ENCODE measurements at places on chromosomes 1 and 21.

- DNase-seq: peak; percentile 37
Measured at GRCh38 chr1:155062151-155062686, 1.3 kb upstream of the EFNA4 start.

DNA sequence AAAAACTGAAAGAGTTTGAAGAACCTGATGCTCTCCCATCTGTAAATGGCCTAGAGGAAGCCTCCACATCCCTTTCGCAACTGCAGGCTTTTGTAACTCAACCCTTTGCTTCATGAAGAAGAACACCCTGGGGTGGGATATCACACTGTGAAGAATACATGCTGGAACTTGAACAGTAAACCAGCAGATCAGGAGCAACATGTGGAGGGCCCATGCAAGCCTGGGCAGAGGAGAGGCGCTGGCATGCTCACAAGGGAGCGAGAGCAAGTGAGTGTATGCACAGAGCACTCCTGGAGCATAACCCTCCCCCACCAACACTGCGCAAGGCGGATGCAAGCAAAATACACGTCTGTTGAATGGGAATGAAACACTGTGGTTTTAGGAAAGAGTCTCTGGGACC lies 24.6 kb upstream of the SPAG17 start:
- DNase-seq: no peak

GRCh38 chr1:112359961-112360767 lies 35.9 kb upstream of the CTTNBP2NL start:
- no peak for DNase-seq

- no peak for DNase-seq
Measured at GRCh38 chr1:99860703-99861102, 10.5 kb downstream of the AGL start.

GRCh38 chr1:156270314-156270713 lies 12.3 kb downstream of the SMG5 start:
- no peak for DNase-seq

- no peak for DNase-seq
Measured at GRCh38 chr1:200081151-200081968, 53.9 kb downstream of the NR5A2 start.

DNA sequence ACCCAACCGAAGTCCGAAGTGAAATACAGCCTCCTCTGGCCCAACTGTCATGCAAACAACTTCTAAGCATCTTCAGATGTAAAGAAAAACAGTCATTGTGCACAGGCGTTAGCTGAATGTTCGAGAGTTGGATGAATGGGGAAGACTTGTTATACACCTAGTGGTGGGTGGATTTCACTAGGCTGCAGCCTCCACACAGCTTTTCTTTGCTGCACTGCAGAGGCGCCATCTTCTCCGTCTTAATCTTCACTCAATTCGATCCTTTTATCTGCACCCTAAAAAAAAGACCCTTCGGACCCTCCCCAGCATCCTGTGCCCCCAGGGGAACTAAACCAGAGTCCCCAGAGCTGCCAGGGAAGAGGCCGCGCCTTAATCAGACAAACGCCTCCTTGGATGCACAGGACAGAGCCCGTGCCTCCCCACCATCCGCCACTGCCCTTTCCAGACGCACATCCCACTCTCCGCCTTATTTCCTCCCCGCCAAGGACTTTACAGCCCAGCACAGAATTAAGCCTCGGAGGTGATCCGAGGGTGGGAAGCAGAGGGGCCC lies 1.4 kb downstream of the APP start:
- peak; percentile 66 for DNase-seq

GRCh38 chr21:38925923-38926322 lies 120.2 kb downstream of the ETS2 start:
- no peak for DNase-seq

DNA sequence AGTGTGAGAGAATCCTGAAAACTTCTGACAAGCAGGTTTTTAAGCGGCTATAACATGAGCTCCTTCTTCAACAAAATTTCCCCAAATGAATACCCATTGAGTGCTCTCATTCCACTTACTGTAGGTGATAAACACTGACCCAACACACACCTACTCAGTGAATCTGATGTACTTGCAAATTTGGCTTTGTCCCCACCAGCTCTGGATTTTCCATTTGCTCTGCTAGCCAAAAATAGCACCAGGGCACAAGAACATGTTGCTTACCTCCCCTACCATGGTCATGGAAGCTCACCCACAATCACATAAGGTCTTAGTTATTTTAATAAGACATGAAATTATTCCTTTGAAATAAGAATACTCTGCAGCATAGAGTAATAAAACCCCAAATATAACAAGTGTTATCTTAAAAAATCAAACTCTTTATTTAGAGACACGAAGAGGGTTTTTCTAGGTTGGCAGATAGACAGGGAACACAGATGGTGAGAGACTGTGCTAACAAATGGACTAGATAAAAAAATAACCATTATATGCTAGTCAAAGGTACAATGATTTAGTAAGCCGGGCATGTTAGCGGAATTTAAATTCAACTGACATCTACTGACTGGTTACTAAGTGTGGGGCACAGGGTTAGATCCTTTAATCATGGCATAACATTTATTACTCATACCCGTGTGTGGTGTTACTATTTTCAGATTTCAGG lies 291.9 kb downstream of the KCNH1 start:
- DNase-seq: no peak

DNA sequence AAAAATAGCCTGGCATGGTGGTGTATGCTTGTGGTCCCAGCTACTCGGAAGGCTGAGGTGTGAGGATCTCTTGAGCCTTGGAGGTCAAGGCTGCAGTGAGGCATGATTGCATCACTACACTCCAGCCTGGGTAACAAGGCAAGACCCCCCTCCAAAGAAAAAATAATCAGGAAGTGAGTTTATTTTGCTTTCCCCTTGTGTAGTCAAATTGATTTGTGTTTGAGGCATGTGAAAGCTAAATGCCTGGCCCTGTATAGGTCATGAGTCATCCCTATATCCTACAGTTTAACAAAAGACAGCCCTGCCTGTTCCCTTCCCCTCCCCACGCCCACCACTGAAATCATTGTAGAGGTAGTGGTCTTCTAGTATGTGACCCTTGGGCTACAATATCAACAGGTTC lies 241.4 kb upstream of the JUN start:
- DNase-seq: no peak

DNA sequence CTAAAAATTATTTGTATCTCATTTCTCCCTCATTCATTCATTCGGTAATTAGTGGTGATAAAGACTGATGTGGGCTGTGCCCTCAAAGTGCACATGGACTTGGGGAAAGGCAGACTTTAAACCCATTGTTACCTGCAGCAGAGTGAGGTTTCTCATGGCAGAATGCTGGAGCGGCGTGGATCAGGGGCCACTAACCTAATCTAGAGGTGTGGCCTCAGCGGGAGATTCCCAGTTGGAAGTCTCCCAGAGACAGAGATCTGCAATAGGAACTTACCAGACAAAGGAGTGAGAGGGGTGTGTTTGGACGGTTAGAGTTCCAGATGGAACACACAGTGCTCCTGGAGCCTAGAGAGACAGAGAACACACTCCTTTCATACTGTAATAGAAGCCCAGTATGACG lies 73.5 kb downstream of the VPS26C start:
- no peak for DNase-seq

DNA sequence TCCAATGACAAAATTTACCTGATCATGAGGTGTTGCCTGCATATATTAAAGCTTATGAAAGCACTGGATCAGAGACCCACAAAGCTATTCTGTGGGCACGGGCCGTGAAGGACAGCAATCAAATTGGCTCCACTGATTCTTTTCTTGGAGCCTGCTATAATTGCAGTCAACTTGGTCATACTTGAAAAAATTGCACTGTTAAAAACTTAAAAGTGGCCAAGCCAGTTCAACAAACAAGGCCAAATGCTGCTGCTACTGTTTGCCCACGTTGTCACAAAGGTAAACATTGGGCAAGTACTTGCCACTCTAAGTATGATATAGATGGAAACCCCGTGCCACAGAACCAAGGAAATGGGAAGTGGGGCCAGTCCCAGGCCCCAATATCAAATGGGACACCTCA lies 37.8 kb downstream of the CYP4A11 start:
- DNase-seq: no peak

- no peak for DNase-seq
Measured at GRCh38 chr1:96872757-96873156, 151.2 kb downstream of the PTBP2 start.

DNA sequence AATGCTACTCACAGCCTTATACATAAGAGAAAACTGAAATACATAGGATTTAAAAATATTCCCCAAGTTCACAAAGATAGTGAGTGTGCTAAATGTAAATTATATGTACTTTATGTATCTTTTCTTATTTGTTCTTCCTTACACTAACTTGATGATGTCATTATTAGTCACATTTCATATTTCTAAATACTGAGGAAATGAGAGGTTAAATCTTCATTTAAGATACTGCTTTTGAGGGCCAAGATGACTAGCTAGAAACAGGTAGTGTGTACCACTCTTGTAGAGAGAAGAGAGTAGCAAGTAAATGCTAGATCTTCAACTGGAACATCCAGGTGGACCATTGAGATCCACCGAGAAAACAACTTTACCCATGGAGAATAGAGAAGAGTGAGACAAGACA lies 29.8 kb downstream of the PYHIN1 start:
- DNase-seq: no peak

GRCh38 chr1:45876000-45876617 lies 72.7 kb downstream of the MAST2 start:
- DNase-seq: no peak

- DNase-seq: no peak
Measured at GRCh38 chr1:15028102-15028501, 125.4 kb upstream of the TMEM51 start.

DNA sequence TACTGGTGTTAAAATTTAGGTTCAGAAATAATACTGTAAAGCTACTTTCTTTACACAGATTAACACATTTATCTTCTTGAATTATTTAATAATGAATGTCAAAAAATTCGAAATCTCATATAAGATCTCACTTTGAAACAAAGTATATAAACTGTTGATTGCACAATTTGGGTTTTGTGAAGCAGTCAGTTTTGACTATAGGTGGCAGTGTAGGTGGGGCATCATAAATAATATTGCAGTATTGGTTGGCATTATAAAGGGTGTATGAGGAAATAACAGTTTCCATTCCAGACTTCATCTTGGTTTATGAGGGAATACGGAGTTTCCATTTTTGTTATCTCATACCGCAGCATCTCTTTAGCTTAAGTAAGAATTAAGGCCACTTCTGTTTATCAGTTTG lies 49.9 kb downstream of the SUCO start:
- no peak for DNase-seq

DNA sequence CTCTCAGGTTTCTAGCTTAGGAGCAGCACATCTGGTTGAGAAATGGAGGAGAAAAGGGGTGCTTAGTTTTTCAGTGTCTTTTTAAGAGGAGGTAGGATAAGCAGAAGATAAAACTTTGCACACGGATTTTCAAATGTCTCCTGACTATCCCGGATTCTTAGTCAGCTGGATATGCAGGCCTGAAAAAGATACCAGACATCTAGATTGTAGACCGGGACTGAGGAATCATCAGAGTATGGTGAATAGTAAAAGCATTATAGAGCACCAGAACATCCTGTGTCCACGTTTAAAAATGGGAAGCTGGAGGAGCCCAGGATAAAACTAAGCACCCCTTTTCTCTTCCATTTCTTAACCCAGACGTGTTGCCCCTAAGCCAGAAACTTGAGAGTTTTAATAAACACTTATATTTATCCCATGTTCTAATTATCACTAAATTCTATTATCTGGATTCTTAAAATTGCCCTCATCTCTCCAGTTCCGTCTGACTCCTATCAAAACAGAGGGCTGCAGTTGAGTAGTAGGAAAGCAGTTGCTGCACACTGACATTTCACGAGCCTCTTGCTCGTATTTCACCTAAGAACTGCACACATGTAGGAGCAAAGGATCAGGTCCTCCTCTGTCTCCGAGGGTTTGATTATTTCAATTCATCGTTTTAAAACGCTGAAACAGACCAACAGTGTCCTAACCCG lies 609 bp downstream of the PIGK start:
- no peak for DNase-seq

DNA sequence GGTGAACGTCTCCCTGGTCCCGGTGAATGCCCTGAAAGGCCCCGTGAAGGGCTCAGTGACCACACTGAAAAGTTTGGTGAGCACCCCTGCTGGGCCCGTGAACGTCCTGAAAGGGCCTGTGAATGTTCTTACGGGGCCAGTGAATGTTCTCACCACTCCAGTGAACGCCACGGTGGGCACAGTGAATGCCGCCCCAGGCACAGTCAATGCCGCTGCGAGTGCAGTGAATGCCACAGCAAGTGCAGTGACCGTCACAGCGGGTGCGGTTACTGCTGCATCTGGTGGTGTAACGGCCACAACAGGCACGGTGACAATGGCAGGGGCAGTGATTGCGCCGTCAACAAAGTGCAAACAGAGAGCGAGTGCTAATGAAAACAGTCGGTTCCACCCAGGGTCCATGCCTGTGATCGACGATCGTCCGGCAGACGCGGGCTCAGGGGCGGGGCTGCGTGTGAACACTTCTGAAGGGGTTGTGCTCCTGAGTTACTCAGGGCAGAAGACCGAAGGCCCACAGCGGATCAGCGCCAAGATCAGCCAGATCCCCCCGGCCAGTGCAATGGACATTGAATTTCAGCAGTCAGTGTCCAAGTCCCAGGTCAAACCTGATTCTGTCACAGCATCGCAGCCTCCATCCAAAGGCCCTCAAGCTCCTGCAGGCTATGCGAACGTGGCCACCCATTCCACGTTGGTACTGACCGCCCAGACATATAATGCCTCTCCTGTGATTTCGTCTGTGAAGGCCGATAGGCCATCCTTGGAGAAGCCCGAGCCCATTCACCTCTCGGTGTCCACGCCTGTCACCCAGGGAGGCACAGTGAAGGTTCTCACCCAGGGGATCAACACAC lies 41.5 kb downstream of the ZBTB17 start:
- no peak for DNase-seq

DNA sequence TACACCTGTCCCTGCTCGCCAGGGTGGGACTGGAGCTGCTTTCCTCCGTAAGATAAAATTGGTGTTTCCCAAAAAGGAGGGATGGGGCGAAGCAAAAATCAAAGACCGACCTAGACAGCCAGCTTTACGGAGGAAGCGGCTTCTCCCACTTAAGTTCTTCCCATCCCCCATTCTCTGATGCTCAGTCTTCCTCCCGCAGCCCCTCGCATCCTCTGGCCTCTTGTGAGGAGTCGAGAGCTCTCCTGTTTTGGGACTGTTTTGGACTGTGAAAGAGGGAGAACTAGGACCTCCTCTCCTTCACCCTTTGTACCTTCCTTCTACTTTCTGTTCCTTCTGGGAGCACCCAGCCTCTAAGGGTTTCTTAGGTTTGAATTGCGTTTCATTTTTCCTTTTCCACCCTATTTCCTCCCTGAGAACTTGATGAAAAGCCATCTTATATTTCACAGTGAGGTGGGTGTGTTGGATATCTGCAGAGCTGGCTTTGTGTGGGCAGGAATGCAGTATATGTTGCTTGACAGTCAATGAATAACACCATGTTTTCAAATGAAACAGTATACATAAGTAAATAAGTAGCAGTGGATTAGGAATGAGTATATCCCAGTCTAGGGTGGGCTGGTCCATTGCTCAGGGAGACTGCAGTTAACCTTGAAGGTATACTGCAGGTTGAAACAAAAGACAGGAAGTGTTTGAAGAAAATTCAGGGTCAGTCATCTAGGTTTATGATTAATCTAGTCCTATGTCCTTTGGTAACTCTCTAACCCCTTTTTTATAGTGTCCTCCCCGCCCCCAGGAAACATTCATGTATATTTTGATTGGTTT lies 848 bp downstream of the CTTNBP2NL start:
- no peak for DNase-seq

GRCh38 chr1:64887689-64888217 lies 78.6 kb downstream of the JAK1 start:
- no peak for DNase-seq

- DNase-seq: no peak
Measured at GRCh38 chr1:78045563-78045925, 222 bp upstream of the GIPC2 start.
